Stimulated activated CD8-positive, alpha-beta memory T cell treated with anti-CD3 and anti-CD28 coated beads, Interleukin-4, amount 100 ng/mL, for 1 hour (primary cell): ENCODE measurements at places on chromosomes 7 and 10.

DNA sequence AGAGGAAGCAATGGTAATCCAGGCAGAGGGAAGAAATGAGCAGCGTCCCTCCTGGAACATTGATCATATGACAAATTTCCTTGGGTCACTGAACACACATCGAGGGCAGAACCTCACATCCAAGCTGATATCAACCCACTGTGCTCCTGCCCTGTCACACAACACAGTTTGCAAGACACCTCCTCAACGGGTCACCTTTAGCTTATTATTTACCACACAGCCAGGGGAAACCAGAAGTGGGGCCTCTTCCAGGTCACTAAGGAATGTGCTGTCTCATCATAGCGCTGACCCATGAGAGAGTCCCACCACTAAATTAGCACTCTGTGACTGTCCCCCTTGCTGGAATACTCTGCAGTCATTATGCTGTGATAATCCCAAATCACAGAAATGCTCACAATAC lies 69.7 kb upstream of the PPP1R3C start:
- no peak for DNase-seq

DNA sequence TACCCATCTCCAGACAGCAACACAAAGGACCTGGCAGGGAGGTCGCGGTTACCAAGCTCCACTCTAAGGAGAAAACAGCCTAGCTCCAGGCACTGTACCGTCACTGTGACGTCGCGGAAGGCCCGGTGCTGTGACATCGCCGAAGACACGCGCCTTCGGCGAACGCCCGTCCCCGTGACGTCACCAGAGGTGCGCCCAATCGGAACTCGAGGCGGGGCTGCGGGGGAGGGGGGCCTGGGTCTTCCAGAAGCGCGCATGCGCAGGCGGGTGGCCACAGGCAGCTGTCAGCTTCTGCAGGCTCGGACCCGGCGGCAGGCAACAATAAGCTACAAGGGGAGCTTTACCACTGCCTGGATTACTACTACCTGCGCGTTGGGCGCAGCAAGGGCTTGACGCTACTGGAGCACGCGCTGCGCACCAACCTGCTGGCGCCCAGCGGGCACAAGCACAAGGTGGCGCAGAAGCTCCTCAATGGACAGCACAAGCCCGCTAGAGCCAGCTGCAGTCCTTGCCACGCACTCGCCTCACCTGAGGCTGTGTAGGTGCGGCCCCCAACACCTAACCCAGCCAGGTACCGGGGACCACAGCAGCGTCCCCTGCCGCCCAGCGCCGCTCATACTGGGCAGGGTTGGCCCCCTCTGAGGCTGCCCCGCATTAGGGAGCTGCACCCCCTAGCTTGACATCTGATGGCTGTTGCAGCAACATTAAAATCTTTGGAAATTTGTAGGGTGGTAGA lies 208.4 kb downstream of the TPST1 start:
- peak; percentile 38 for DNase-seq

DNA sequence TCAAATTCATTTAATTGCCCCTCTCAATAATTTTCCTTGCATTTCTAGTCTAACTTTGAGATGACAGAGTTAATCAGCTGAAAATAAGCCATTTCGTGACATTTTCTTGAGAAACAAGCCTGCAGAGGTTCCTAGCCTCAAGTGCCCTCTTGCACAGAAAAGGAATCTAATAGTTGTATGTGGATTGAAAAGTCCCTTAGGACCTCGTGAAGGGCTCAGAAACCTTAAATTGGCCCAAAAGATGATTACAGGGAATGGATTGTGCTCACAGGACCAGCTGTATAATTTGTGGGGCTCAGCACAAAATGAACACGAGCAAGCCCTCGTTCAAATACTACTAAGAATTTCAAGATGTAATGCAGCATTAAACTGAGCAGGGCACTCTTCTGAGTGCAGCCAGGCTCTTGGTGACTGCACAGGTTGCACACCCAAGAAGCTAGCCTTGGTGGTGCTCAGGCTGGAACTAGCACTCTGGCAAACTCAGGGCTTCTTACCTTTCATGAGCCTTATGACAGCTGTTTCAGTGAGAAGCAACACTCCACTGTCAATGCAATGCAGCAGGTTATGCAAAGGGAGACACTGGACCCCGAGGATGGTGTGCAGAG lies 102.2 kb downstream of the GSAP start:
- no peak for DNase-seq

GRCh38 chr7:120060875-120061274 lies 212.1 kb upstream of the KCND2 start:
- no peak for DNase-seq

- DNase-seq = no peak
These were observed 45.0 kb upstream of the ANLN start for GRCh38 chr7:36344622-36345021.

- DNase-seq = no peak
These were observed 88.9 kb upstream of the PAX2 start for GRCh38 chr10:100656454-100656853.

GRCh38 chr7:38296059-38296857 lies 22.8 kb upstream of the TARP start:
- no peak for DNase-seq

GRCh38 chr7:105402221-105403095 lies 13.7 kb upstream of the SRPK2 start:
- no peak for DNase-seq

DNA sequence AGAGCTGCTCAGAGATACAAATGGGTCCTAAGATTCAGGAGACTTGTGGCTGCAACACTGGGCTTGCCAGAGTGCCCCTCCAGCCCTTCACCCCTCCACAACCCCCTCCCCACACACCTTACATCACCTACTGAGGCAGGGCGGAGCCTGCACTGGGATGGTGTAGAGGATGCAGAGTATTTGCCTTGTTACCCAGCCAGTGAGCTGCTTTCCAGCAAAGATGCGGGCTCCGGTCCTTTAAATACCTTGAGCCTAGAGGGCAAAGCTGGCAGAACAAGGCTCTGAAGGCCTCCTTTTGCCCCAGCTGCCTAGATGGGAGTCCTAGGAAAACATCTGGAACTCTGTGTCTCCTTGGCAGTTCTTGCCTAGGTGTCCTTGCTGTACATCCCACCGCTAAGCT lies 34.6 kb downstream of the KAZALD1 start:
- no peak for DNase-seq

DNA sequence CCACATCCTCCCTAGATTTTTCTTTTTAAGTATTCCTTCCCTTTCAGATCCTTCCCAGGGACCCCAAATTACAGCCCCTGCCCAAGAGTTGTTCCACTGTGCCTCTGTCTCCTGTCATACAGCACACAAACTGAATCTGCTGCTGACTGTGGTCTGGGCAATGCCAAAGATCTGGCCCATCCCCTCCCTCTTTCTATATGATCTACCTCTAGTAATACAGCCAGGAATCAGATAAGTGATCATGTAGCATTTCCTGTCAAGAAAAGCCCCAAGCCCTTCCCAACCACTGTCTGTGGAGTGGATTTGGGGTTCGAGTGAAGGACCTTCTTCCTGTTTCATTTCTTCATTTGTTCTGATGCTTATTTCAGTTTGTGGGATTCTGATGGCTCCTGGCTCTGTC lies 6.7 kb downstream of the STX1A start:
- DNase-seq = no peak

DNA sequence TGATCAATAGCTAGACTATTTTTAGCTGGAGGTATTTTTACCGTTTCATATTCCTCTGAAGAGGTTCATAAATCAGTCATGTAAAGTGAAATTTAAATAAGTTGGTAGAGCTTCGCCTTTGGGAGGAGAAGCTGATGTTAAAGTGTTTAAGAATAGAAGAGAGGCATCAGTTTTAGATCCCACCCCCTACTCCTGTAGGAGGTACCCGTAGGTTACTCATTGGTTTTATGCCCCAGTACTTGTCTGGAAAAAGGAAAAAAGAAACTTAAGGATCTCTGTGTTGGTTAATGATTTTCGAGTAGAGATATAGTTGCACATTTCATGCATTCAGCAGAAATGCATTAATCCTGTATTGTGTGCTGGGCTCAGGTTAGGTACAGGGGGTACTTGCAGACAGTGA lies 8.7 kb downstream of the ZNF365 start:
- DNase-seq = no peak

DNA sequence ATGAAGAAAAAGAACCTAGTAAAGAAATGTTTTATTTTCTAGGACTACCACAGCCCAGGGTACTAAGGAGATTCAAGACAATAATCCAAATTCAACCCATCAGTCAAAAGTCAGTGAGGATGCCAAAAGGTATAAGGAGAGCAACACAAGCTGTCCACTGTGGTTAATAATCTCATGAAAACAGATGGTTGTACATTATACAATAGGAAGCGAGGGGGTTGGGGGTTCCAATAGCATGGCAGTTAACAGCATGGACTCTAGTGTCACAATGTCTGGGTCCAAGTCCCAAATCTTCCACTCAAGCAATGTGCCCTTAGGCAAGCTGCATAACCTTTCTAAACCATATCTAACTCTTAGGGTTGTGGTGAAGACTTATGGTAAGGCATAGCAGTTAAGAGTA lies 35.1 kb downstream of the BRAF start:
- DNase-seq = no peak

DNA sequence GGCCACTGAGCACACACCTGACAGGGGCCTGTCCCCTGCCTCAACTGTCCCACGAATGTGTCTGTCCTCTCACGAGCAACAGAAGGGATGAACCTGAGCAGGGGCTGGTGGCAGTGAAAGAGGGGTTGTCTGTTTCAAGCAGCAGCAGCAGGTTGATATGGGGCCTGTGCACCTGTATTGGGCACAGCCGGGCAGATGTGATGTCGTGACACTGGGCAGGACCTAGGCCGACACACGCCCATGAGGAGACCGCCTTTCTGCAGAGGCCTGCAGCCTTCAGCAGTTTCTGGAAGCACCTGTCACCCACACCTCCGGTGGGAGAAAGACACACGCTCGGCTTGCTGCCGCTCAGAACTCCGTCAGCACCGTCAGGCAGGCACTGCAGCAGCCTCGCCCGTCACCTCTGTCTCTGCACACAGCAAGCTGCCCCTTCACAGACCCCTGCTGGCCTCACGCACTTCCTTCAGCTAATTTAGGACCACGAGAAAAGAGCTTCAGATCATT lies 48.5 kb downstream of the AMZ1 start:
- no peak for DNase-seq

DNA sequence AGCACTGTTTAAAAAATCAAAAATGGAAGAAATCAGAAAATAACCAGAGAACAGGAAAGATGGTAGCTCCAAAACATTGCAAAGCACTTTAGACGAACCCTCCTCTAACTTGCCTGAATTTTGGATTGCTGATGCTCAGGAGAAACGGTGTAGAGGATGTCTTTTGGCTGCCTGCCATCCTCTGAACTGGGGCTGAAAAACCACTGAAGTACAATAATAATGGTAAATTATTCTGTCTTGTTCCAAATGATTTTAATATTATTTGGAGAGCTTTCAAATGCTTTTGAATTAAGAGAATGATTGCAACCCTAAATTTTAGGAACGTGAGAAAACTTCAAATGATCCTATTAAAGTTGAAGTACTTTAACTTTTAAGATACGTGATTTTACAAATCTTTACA lies 167.3 kb upstream of the SLC13A1 start:
- DNase-seq = no peak

DNA sequence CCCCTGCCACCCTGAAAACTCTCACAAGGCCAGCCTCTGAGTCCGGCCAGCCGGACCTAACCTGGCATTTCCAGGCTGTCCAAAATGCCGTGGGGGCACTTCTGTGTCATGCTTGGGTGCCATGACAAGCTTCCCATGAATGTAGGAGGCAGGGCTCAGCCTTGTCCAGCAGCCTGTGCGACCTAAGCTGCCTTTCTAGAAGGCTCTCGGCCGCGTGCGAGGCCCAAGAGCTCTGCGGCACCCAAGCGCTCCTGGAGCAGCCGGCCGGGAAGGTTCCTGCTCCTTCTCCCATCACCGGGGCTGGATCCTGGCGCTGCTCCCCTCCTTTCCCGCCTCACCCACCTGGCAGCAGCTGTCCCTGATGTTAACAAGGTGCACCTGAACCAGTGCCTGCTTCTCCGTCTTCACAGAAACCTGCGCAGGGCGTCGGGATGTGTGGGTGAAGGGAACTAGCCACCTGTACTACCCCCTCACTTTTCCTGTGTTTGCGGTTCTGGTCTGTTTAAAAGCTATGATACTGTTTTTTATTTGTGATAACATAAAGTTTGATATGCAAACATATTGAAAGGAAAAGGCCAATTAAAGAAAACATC lies 6.1 kb downstream of the GPER1 start:
- DNase-seq = no peak

DNA sequence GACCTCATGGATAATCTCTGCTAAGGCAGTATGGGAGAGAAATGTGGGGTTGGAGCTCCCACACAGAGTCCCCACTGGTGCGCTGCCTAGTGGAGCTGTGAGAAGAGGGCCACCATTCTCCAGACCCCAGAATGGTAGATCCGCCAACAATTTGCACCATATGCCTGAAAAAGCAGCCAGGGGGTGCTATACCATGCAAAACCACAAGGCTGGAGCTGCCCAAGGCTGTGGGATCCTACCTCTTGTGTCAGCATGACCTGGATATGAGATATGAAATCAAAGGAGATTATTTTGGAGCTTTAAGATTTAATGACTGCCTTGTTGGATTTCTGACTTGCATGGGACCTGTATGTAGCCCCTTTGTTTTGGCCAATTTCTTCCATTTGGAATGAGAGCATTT lies 27.0 kb upstream of the SAMD9L start:
- DNase-seq = no peak

DNA sequence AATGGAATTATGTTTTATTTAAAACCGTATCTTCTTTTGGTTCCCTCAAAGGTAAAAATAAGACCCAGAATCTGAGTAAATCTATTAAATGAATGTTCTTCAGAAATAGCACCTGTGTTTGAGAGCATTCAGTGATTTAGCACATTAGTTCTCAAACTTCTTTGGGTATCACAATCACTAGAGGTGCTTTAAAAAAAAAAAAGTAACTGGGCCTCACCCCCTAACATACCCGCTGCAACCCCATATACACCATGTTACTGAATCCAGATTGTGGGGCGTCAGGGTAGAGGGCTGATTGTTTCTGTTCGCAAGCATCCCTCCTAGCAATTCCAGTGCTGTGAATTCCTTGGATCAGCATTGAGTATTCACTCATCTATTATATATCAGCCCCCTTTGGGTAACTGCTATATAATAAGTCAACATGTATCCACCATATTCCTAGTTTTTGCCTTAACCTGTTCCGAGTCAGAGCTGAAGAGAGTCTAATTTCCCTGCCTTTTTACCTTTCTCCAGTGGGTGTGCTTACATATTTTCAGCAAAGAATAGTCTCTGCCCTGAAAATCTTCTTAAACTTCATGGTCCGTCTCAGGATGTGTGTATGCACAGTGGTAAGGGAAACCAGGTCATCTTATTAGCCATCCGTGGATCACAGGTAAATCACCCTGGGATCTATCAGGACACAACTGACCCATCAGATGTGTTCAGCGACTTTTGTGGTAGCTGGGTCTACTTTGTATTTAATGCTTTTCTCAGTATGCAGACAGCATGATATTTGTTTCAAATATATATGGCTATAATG lies 40.2 kb downstream of the CALML5 start:
- no peak for DNase-seq

- no peak for DNase-seq
These were observed 152.0 kb downstream of the PLPP4 start for GRCh38 chr10:120609006-120609405.
